ENCODE measurements at places on chromosomes 4 and X. TPM values are rescaled to one million over a fixed set of nuclear protein-coding genes. Genes with fewer than 3 reads are reported as not detected.

BMX gene
- 4.8 TPM for total RNA-seq

NAA15 gene
- 23.7 TPM for total RNA-seq

SLC10A7 gene
- total RNA-seq = 56.1 TPM

NDUFA1 gene
- total RNA-seq = 11.9 TPM

INTU gene
- total RNA-seq = 5.1 TPM

GAGE13 gene
- total RNA-seq = not detected

ZFP92 gene
- 0.27 TPM for total RNA-seq

GUCY1A1 gene
- 35.8 TPM for total RNA-seq

DGAT2L6 gene
- total RNA-seq = not detected

HOPX gene
- total RNA-seq = 2.6 TPM

TRAPPC11 gene
- 56.1 TPM for total RNA-seq

CRMP1 gene
- total RNA-seq = not detected

EGFL6 gene
- total RNA-seq = not detected

DTHD1 gene
- total RNA-seq = not detected

SHOX gene
- total RNA-seq = 2.6 TPM

FOXR2 gene
- not detected for total RNA-seq

CSAG1 gene
- total RNA-seq = not detected

UGT2A3 gene
- total RNA-seq = 55.4 TPM

EVC2 gene
- 5.4 TPM for total RNA-seq

PRDM8 gene
- total RNA-seq = 4.4 TPM

MAOB gene
- total RNA-seq = 8.6 TPM

TLR1 gene
- total RNA-seq = 14.0 TPM

CCDC149 gene
- total RNA-seq = 10.0 TPM

FAM47A gene
- total RNA-seq = not detected

BRS3 gene
- total RNA-seq = not detected

TASL gene
- 0.27 TPM for total RNA-seq
